ENCODE measurements at places on chromosomes 13 and 19. TPM values are rescaled to one million over a fixed set of nuclear protein-coding genes. Genes with fewer than 3 reads are reported as not detected.

SELENOV gene
- total RNA-seq, result not detected

ACTMAP gene
- 21.2 TPM for total RNA-seq

ZNF283 gene
- total RNA-seq, result 14.7 TPM

FAM216B gene
- total RNA-seq, result not detected

PSG6 gene
- not detected for total RNA-seq

CEACAM20 gene
- not detected for total RNA-seq

F10 gene
- not detected for total RNA-seq

MRPL57 gene
- 20.8 TPM for total RNA-seq

ZFP82 gene
- total RNA-seq, result 0.37 TPM

SYNGR4 gene
- total RNA-seq, result not detected

B3GNT8 gene
- total RNA-seq, result not detected

MBD3L3 gene
- total RNA-seq, result not detected

SMARCA4 gene
- 132 TPM for total RNA-seq

CYP4F8 gene
- total RNA-seq, result not detected

FEM1A gene
- total RNA-seq, result 15.4 TPM

ZNF223 gene
- 0.59 TPM for total RNA-seq

SIAH3 gene
- total RNA-seq, result not detected

SF3A2 gene
- total RNA-seq, result 119 TPM

CCL25 gene
- total RNA-seq, result not detected

ZNF578 gene
- not detected for total RNA-seq

HIF3A gene
- total RNA-seq, result not detected

ZNF433 gene
- 1.3 TPM for total RNA-seq

CBLC gene
- 14.6 TPM for total RNA-seq

KLK14 gene
- 0.30 TPM for total RNA-seq

WDR88 gene
- not detected for total RNA-seq

PCDH8 gene
- total RNA-seq, result not detected

ZNF837 gene
- total RNA-seq, result 1.7 TPM

ZNF534 gene
- not detected for total RNA-seq

GRIN3B gene
- total RNA-seq, result not detected

KLK11 gene
- not detected for total RNA-seq

PNMA8B gene
- total RNA-seq, result not detected

TCF3 gene
- total RNA-seq, result 79.7 TPM

ATP12A gene
- total RNA-seq, result not detected

GPI gene
- total RNA-seq, result 201 TPM

ERICH4 gene
- not detected for total RNA-seq

NCR1 gene
- not detected for total RNA-seq

ZNF555 gene
- total RNA-seq, result 4.9 TPM

CPB2 gene
- not detected for total RNA-seq

IGSF23 gene
- not detected for total RNA-seq

THSD8 gene
- 6.9 TPM for total RNA-seq

SEMA6B gene
- total RNA-seq, result 0.20 TPM
